ENCODE measurements at places on chromosomes 11 and 22.

DNA sequence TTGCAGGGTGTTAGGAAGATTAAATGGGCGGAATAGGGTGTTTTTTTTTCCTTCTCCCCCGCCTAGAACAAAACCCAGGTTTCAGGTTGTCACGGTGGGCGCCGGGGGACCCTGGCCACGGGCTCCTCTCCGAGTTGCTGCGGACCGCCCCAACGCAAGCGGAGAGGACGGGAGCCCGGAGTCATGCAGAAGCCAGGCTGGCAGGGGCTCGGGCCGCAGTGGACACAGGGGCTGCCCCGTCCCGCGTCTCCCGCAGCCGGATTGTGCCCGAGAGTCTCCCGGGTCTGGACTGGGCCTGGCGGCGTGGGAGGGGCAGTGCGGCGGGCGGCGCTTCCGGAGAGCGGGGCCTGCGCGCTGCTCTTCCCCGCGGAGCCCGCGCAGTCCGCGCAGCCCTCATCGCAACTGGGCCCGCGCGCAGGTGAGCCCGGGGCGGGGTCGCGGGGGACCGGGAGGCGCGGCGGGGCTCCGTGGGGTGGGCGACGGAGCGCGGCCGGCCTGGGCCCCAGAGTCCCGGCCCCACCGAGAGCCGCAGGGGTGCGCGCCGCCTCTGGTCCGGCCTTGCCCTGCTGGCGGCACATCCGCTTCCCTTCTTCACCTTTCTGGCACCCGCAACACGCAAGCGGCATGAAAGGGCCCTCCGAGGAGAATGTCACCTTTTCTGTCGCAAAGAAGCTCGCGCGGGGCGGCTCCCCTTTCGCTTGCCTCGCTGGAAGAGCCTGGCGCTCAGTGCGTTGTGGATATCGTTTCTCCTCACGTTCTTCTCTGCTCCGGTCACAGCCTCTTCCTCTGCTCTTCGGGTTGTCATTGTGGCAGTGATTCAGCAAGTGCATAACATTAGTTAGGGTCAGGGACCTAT, at the start of gene TIRAP:
TIRAP (plus strand) TSS at position 358 of the 856 bp plus-strand sequence. CDS start 7,802 bp downstream, outside the sequence.
- DNase-seq: peak; percentile 61

GRCh38 chr11:12051287-12051662, 42.8 kb upstream of the DKK3 start:
- no peak for DNase-seq

DNA sequence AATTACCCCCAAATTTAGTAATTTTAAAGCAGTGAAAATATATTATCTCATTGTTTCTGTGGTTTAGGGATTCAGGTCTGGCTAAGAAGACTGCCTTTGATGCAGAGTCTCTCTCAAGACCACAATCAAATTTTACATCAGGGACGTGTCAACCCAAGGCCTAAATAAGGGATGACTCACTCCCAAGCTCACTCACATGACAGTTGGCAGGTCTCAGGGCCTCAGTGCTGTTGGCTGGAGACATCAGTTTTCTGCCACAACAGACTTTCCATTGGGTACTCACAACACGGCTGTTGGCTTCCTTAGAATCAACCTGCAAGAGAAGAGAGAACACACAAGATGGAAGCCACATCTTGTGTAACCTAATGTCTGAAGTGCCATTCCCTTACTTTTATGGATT, 377.3 kb downstream of the FAM181B start:
- DNase-seq: no peak

GRCh38 chr11:35182317-35182939, 43.5 kb downstream of the CD44 start:
- no peak for DNase-seq

- peak; percentile 78 for DNase-seq
Measured at GRCh38 chr11:96303064-96303463, 39.9 kb downstream of the MAML2 start.

DNA sequence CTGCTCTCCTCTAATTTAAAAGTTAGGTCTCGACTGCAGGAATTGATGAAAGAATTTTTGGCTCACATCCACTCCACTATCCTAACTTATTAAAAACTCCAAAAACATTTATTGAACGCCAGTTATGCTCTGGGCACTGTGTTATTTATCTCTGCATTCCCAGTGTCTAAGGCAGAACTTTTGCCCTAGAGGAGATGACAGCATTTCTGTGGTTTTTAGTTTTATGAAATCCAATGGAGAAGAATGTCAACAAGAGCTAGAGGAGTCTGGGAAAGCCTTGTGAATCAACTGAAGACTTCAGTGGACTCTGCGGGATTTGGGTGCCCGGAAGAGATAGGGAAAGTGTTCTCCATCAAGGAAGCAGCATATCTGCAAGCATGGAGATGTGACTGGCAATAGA, 217.0 kb upstream of the PGR start:
- DNase-seq: no peak

Measured in inflammatory macrophage (primary cell).